Choroid plexus epithelial cell (primary cell): ENCODE measurements at places on chromosomes 1 and 21.
A peak's percentile ranks its signal among the peaks of the same experiment; 100 is the strongest.

DNA sequence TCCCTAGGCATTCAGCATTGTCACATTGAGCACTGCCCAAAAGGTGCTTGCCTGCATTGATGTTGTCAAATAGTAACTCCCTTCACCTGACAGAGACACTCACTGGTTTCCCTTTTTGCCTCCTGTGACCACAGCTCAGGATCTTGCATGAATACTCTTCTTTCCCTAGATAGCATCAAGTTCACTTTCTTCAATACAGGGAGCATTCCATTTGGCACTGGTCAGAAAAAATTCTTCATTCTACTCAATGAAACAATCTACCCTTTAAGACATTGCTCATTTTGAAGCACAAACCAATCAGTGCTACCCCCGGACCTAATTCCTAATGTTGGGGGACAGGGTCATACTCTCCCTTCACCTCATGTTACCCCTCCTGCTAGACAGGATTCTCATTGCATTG lies 319.0 kb upstream of the SNX7 start:
- peak; percentile 29 for DNase-seq

DNA sequence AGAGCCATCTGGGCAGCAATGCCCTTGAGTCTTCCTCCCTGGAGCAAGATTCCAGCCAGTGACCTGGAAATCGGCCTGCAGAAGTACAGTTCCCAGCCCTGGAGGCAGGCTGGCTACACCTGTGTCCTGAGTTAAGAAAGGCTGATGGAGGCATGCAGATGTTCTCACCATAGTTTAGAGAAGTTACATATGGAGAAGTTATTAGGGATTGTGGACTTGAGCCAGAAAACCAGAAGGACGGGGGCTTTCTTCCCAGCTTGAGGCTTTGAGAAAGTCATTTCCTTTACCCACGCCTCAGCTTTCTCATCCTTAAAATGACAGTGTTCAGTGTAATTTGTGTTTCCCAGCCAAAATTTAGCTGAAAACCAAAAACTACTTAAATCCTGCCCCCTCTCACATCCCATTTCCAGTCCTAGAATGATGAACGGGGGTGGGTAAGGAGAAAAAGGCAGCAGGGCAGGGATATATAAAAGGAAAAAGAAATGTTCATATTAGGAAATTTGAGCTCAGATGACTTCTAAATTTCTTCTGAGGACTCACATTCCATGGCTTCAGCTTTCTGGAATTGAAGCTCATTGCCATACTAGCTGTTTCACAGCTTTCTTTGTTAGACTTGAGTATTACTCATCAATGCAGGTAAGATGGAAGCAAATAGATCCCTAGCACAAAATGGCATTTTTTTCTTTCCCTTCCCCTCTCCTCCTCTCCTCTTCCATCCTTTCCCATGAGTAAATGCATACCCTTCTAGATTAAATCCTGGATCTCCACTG lies 14.4 kb upstream of the C8B start:
- DNase-seq = no peak

DNA sequence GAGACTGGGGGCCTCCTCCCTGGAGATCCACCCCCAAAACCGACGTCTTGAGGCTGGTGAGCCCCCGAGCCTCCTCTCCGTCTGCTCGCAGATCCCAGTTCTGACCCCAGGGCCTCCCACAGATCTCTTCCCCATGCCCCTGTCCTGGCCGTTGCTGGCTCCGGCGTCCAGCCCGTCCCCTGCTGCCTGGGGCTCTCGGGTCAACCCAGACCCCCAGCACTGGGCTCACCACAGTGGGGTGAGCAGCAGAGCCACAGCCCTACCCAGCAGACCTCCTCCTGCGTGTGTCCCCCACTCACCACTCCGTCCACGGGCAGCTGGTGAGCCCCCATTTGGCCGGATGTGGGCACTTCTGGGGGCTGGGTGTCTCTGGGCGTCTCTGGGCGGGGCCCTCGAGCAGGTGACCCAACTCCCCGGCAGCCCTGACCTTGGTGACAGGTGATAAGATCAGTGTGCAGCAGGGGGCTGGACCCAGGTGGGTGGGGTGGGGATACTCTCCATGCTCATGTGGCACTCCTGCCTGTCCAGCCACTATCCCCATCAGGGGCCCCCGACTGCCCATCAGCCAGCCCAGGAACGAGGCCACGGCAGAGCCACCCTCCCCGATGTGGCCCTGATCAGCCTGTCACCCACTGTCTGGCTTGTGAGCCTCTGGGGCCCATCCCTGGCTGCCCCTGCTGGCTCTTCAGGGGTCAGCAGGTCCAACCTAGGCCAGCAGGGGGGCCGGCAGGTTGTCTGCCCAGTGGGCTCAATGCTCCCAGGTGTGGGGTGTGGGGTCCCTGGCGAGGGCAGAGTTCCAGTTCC lies 709 bp downstream of the TNFRSF14 start:
- DNase-seq = no peak

- no peak for DNase-seq
These were observed 13.9 kb downstream of the SERTAD4 start for GRCh38 chr1:210246447-210246846.

DNA sequence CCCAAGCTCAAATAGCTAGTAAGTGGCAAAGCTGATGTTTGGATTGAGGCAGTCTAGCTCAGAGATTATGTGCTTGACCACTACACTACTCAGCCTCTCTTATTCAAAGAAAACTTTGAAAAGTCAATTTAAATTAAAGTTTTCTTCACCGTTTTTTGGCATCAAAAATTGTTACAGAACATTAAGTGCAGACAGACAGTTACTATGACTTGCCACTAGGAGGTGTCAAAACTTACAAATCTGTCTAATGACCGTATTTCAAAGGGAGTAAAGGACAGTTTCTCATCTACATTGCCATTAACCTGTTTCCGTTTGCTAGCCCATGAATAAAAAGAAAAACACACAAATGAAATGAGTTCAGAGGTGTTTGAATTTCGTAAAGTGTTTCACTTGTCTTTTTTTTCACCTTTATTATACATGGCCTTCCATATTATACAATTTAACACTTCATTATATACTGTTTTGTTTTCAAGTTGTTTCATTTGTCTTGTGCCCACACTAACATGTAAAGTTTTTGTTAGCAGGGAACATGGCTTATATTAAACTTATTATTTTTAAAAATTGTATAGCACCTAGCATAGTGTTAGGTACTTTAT lies 57.4 kb upstream of the MTF2 start:
- DNase-seq = peak; percentile 73

DNA sequence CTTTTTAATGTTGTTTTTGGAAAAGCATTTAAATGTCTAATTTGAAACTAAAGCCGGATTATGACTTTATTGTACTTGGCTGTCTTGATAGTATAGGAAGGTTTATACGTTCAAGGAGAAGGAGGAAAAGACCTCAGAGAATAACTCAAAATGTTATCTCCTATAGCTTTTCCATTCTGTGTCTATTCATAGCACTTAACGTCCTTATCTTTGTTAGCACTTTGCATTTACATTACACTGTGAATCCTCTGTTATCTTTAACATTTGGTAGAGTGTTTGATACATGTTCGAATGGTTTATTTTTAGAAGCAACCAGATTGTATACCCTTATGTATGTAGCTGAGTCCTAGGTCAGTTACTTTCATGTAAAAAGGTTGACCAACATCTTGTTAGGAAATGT lies 50.8 kb upstream of the PODN start:
- no peak for DNase-seq

GRCh38 chr1:218917656-218918055 lies 256.0 kb upstream of the LYPLAL1 start:
- no peak for DNase-seq

DNA sequence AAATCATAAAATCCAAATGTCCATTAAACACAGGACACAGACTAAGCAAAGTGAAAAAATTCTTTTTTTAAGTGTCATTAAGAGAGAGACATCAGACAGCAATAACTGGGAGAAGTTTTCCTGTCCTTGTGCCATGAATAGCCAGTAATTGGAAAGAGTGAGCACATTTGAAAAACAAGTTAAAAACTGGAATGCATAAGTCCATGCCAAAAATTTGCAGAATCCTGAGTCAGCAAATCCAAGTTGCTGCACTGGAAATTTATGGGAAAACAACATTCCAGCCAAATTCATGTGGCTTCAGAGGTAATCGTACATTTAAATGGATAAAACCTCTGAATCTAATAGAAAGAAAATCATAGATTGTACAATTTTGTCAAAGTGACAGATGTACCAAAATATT lies 291.4 kb downstream of the LRRC40 start:
- peak; percentile 79 for DNase-seq

DNA sequence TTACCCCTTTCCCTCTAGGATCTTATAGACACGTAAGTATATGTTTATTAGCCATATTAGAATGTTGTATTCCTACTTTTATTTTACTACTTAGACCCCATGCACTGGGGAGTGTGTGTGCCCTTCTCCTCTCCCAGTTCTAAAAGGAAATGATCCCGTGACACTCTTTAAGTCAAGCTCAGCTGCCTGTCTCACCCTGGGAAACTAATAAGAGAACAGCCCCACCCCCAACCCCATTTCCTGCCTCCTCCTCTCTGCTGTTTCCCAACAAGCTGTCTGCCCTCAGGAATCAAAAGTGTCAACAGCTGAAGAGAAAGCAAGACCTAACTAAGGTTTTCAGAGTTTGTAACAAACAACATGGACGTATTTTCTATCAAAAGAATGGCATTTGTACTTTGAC lies 92.6 kb upstream of the VAV3 start:
- peak; percentile 87 for DNase-seq

- DNase-seq = peak; percentile 88
These were observed at the start of gene IL20 for GRCh38 chr1:206864939-206865671. TSS of gene IL20 (plus strand) at chr1:206865623. CDS start at chr1:206865853, 230 bp downstream.

GRCh38 chr21:45551316-45551715 lies 9.1 kb upstream of the SLC19A1 start:
- peak; percentile 67 for DNase-seq

DNA sequence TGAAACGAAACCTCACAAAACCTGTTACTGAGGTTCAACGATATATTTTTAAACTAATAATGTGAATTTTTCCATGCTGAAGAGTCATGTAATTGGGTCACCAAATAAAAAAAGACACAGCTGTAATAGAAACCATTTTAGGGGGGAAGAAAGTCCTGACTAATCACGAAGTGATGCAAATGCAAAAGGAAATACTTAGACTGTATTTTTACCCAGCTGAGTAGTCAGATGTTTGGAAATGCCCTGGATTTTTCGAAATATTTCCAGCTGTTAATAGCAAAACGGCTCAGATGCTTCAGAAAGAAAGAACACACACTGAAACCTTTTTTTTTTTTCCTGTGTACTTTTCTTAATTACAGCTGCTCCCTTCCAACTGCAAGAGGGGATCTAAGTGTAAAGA lies 210.3 kb downstream of the SETD4 start:
- peak; percentile 71 for DNase-seq

DNA sequence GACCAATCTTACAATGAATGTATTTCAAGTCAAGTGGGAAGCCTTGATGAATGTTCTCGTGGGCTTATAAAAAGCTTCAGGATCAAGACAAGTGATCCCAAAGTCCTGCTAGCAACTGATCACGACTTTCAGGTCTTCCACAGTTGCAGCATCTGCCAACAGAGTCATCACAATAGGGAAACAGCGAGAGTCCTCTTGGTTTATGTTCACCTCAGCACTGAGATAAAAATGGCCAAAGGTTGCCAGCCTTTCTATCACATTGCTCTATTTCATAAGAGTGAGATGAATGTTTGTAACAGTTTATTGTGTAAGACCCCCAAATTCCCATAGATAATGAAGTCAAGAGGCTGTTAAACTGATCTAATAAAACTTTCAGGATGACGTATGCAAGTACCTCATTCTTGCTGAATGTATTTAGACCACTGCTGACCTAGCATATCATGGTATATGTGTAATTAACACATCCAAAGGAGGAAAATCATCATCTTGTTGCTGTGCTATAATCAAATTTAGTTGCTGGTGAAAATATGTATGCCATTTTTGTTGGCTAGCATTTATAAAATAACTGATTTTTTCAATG lies 150.6 kb downstream of the TGFBR3 start:
- no peak for DNase-seq

DNA sequence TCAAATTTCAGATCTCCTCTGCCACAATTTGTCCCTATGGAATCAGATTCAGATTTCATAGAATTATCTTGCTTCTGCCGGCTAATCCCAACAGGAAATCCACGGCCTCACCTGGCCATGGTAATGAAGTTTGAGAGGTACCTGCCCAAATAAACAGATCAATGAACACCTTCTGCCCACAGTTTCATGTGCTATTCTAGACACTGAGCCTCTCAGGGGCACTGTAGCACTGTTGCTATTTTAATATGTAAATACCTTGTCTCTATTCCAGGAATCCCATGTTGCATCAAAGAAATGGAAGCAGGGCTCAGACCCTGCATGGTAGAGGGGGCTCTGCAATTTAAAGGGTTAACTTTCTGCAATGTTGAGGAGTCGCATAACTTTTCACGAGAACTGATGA lies 593.1 kb downstream of the PTBP2 start:
- no peak for DNase-seq

DNA sequence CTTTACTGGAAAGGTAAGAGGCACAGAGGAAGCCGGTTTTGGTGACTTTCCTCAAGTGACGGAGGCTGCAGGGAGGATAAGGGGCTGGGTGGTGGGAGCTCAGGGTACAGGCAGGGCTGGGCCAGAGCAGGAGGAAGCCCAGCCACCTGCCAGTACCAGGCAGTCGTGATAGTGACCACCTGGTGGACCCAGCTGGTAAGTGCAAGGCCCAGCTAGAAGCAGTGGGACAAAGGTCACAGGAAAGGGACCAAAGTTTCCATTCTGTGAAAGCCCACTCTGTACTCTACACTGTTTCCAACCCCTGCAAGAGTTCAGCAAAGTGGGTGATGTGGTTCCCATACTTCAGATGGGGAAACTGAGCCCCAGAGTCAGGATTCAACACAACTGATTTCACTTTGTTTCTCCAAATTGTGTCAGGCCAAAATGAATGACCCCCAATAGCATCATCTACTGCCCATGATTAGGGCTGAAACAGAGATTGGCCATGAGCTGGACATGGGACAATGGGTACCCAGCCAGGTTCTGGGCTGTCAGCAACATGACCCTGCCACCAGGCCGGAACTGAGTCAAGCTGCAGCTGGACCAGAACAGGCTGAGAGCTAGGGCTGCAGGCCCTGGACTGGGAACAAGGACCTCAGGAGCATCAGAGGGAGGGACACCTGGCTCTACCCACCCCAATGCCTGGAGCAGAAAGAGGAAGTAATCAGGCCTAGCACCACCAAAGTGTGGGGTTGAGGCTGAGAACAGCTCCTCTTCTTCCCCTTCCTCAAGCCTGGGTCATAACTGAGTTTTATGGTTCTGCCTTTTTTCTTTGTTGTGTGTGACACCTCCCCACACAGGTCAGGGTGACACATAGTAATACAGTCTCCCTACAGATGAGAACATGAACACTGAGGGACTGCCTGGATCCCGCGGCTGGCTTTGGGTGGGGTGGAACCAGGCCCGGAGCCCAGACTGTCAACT lies 50.2 kb downstream of the KCNN3 start:
- DNase-seq = peak; percentile 23
